Right renal pelvis (tissue), 4 donors: ENCODE measurements at places on chromosomes 2 and 18. TPM values are rescaled to one million over a fixed set of nuclear protein-coding genes. Genes with fewer than 3 reads are reported as not detected.

UGT1A5 gene
- not detected for polyA plus RNA-seq

GRCh38 chr2:15936277-15937104 is 3.9 kb upstream of the MYCN start:
- no peak for DNase-seq

- DNase-seq, result no peak
These were observed 441.0 kb downstream of the DSC3 start for GRCh38 chr18:30601541-30601940.

GRCh38 chr2:95061601-95062183 is 36.2 kb downstream of the MAL start:
- DNase-seq, result no peak

DNA sequence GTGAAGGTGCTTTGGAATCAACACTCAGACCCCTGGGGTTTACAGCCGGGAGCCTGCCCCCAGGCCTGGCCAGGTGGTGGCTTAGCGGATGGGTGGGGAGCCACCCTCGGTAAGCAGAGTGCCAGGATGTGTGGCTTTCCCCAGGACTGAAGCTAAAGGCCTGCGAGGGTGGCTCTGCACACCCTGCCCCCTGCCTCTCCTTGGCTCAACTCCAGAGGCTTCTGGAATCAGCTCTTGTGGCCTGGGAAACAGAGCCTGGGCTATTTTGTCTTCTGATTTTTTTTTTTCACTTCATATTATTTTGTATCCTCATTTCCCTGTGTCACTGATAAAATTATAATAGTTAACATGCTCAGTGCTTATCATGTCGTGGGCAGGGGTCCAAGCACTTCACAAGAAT is 79.8 kb downstream of the RHOB start:
- no peak for DNase-seq

DNA sequence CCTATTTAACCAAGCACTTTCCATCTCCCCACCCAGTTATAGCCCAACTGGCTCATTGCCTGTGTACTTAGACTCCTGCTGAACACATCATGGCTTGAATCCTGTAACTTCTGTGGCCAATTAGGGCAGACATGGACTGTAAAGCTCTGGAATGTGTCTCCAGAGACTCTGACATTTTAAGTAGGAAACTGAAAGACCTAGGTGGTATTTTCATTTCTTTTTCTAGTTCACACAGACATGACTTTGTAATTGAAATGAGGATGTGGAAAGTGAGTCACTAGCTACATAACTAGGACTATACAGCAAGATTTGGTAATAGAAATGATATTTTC is 12.2 kb downstream of the DOK1 start:
- no peak for DNase-seq

- no peak for DNase-seq
These were observed 462.8 kb upstream of the ID2 start for GRCh38 chr2:8219096-8219495.

DNA sequence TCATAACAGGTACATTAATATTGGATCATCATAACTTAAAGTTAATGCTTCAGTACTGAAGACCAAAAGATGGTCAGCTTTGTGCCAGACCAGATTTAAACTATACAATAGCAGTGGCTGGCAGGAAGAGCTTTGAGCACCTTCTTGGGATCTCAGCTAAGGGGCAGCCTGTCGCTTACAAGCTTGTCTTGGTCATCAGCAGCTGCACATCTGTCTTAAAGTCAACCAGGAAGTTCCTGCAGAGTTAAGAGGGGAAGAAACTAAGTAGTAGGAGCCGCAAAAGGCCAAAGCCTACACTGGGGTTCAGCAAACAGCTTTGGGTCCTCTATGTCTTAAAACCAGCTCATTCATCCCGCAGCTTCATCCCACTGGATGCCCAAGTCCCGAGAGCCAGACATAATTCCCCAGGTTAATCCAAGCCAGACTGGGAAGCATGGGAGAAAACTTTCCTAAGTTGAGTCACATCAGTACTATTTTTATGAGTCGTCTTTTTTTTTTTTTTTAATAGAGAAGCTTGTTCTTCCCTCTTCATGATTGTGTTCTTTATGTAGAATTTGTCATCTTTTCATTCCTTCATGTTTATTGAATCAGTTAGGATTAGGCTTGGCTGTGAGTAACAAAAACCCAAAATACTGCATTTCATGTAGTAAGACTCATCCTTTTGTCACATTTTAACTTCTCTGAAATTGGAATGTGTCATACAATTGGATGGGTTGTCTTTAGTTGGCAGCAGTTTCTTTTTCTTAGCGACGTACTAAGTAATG is 59.3 kb downstream of the SERTAD2 start:
- DNase-seq, result no peak

GRCh38 chr2:231795525-231796327 is 9.5 kb downstream of the COPS7B start:
- DNase-seq, result no peak

- DNase-seq, result no peak
These were observed 190.2 kb downstream of the MYCN start for GRCh38 chr2:16130541-16130880.

- DNase-seq, result no peak
These were observed 57.6 kb downstream of the MYOM1 start for GRCh38 chr18:3162181-3162580.

DNA sequence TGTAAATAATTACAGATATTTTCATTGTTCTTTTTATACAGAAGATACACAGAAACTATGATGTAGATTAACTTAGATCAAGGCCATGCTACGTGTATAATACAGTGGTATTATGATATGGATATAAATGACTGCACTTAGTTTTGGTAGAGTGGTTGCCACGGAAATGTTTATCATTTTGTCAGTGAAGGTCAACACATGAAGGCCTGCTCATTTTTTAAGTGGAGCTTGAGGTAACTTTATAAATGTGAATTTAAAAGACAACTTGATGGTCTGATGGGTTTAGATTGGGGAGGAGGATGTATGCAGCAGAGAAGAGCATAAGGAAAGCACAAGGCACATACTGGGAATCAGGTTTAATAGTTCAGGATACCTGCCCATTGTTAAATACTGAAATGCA is 14.4 kb upstream of the BBS5 start:
- no peak for DNase-seq
